Adipocyte (in vitro differentiated cells): ENCODE measurements at places on chromosomes 12 and 14.

DNA sequence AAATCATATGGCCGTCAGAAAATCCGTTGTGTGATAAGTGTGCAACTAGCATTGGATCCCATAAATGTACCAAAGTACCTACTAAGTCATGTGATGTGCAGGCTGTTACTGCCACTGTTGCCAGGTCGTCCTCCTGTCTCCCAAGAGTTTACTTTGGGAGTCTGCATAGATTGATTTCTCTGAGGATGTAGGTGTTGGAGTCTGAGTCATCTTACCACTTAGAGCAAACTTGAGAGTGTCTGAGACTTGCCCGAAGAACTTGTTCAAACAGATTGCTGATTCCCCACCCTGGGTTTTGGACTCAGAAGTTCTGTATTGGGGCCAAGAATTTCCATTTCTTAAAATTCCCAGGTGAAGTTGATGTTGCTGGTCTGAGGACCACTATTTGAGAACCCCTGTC is 11.4 kb downstream of the TMX1 start:
- DNase-seq: no peak

DNA sequence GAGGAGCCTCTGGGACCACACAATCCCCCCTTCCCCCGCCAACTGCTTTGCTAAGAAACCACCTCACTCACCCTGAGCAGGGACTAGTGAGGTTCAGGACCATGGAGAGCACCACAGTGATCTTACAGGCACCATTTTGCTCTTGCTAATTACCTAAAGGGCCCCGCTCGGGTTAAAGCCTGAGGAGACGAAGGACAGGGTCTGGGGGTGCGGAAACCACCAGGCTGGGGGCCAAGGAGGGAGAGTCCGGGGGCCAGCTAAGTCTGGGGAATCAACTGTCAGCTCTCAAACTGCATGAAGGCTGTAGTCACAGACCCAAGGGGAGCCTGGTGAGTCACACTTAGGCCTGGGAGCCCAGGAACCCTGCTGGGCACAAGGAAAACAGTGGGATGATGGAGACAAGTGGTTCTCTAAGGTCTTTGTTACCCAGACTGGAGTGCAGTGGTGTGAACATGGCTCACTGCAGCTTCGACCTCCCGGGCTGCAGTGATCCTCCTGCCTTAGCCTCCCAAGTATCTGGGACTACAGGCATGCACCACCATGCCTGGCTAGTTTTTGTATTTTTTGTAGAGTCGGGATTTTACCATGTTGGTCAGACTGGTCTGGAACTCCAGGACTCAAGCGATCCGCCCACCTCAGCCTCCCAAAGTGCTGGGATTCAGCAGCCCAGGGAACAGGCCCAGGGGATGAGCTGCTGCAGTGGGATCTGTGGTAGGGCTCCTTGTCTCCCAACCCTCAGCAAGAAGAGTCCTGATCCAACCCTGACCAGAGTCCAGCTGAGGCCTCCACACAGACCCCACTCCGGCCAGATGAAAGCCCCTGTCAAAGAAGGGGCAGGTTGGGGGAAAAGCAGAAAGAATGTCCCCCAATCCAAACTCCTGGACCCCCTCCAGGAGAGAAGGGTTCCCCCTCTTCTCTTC is 98.8 kb downstream of the CALM1 start:
- DNase-seq: peak; percentile 76

DNA sequence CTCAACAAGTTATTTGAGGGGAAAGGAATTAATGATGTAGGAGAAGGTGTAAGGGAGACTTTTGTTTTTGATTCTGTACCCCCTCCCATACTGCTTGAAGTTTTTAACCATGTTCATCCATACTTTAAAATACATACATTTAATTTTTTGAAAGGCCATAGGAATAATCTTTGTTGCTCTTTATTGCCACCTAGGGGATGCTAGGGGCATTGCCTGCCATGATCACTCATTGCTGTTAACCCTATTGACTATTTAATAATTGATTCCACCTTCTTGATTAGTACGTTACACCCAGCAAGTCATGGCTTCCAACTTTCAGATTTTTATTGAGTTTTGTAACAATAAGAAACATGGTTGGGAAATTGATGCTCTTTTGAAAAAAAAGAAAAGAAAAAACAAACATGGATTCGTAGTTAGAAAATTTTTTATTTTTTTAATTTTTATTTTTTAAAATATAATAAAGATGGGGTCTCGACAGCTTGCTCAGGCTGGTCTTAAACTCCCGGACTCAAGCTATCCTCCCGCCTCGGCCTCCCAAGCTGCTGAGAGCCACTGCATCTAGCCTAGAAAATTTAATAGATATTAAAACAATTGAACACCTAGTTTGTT is 8.5 kb upstream of the PRKAB1 start:
- DNase-seq: peak; percentile 71

GRCh38 chr12:33265033-33265731 is 174.4 kb downstream of the SYT10 start:
- no peak for DNase-seq

GRCh38 chr12:105912882-105913678 is 225.7 kb downstream of the NUAK1 start:
- DNase-seq: peak; percentile 50

- no peak for DNase-seq
Observed at GRCh38 chr14:99230208-99231151, 41.5 kb downstream of the BCL11B start.
